GM12892 (cell line): ENCODE measurements at places on chromosomes 1 and 21.

DNA sequence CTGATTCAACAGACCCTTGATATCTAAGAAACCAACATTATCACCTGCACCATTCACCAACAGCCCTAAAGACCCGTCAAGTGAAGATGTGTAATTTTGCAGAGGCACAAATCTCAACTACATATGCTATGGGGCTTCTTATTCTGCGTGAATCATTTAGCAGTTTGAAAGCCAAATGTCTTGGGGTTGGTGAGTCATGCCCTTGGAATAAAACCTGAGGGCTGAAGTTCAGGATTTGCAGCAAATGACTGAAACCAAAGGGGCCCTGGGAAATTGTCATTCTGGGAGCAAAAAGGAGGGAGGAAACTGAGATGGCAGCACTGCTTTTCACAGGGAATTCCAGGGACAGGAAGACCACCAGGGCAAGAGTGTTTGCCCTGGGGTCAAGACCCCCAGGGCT lies 79.2 kb upstream of the TNR start:
- no peak for DNase-seq

DNA sequence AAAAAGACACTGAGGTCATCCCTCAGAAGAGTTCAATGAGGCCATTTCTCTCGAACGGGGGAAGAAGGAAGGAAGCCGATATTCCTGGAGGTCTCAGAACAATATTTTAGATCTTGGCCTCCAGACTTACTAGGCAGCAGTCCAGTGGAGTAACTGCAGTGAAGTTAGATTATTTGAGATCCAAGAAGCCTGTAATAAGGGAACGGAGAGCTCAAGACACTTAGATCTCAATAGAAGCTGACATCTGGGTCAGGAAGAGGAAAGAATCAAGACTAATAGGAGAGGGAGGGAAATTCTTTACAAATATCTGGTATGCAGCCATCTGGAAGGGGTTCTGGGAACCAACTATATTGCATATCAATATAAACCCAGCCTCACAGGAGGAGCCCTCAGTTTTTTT lies 13.6 kb upstream of the ENAH start:
- DNase-seq: no peak

DNA sequence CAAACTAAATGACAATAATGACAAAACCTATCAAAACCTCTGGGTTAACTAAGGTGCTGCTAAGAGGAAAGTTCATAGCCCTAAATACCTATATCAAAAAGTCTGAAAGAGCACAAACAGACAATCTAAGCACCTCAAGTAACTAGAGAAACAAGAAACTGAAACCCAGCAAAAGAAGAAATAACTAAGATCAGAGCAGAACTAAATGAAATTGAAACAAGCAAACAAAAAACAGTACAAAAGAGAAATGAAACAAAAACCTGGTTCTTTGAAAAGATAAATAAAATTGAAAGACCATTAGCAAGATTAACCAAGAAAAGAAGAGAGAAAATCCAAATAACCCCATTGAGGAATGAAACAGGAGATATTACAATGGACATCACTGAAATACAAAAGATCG lies 44.8 kb upstream of the KIAA0040 start:
- no peak for DNase-seq

- DNase-seq: no peak
Observed at GRCh38 chr1:190001187-190001586, 476.5 kb downstream of the BRINP3 start.

DNA sequence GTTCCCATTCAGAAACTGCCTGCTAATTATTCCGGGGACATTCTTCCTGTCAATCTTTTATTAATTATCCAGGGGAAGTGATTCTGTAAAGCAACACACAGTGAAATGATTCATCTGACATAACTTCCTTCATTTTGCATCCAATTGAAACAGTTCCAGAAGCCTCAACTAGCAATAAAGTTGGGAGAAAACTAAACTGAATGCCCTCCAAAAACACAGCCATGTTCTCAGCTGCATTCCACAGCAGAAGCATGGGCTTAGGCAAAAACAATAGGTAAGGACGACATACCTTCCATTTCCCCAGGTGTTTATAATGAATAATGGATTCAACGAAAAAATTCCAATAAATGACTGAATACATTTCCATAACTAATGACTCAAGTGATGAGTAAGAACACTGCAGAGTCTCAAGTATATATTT lies 36.9 kb upstream of the TARBP1 start:
- DNase-seq: no peak

DNA sequence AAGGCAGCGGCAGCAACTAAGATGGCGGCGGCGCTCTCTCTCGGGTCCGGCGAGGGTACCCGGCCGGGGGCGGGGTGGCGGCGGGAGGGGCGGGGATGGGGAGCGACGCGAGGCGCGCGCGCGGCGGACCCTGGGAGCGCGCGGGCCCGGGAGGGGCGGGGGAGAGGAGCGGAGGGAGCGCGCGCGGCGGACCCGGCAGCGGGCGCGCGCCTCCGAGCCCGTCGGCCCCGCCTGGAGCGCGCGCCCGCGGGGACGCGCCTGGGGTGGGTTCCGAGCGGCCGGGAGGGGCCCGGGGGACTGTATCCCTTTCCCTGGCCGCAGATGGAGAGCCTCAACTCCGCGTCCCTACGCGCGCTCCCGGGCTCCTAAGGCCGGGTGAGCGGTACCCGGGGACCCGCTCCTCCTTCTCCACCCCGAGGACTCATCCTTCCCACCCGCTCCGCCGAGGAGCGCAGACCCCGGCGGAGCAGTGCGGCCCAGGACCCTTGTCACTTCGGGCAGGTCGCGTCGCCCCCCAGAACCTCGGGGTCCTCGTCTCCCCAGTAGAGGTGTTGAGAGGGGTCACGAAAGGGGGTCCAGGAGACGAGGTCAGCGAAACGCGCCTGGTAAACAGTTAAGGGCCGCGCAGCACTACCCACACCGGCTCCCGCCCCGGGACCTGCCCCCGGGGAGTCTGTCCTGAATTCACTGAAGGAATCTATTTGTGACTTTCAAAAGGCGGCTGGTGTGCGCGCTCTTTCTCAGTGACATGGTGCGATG lies at the start of gene CLSTN1:
TSS of gene CLSTN1 (minus strand) at position 23 of the 759 bp plus-strand sequence. CDS start 232 bp downstream, outside the sequence.
- peak; percentile 94 for DNase-seq

- no peak for DNase-seq
Observed at GRCh38 chr1:170483051-170483450, 48.9 kb upstream of the GORAB start.

DNA sequence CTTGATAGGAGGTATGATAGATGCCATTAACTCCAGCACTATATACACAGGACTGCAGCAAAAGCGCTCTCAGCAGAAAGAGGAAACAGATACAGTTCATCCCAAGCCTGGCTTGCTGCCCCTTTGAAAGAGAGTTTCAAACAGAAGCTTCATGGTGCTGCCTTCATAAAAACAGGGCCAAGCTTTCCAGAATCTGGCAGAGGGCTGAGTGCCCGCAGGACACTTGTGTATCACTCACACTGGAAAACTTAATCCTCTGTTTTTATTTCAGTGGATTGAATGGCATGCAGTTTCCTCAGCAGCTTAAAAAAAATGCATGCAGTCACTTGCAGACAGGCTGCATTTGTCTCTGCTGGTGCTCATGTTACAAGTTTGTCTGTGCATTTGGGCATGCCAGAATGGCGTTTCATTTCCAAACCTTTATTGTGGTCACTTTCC lies 40.4 kb downstream of the KCNJ15 start:
- no peak for DNase-seq

DNA sequence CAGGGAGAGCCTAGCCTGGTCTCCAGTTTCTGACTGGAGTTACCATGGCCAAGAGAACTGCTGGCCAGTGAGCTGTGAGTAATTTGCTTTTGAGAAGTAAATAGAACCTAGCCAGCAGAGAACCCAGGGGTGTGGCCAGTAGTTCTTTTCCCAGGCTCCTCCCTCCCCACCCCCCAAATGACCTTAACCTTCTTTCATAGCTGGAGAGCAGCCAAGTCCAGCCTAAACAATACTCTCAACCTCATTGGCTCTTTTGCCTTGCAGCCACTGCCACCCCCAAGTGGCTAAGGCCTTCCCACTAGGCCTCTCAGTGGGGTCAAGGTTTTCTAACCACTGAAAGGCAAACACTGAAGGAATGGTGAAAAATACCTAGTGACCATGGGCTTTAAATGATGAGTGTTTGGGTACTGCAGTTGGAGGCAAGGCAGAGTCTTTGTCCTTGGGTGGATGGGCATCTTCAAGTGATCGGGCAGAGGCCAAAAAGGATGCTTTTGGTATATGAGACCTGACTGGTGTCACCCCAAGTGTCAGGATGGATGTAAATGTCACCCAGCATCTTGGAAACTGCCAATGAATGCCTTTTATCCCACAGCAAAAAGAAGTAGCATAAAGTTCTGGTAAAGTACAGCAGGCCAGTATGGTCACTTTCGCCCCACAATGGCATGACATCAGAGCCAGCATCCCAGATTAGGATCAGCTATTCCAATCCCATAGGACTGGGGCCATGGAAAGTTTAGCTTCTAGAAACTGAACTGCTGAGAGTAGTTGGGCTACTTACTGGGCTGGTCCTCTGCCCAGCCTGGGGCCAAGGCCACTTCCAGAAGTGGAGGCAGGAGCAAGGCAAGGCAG lies 3.5 kb upstream of the PIGV start:
- no peak for DNase-seq

DNA sequence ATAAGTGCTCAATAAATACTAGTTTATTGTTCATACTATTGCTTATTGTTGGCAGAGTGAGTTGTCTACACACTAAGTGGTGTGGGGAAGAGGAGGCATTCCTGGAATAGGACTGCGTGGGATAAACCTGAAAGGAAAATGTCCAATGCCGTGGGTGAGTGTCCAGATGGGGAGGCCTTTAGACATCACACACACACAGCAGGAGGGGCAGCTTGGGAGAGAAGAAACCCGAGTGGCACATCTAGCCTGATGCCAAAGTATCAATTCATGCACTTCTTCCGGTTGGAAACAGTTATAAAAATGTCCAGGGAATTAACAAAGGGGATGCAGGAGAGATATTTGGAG lies 27.3 kb downstream of the CCN1 start:
- no peak for DNase-seq

DNA sequence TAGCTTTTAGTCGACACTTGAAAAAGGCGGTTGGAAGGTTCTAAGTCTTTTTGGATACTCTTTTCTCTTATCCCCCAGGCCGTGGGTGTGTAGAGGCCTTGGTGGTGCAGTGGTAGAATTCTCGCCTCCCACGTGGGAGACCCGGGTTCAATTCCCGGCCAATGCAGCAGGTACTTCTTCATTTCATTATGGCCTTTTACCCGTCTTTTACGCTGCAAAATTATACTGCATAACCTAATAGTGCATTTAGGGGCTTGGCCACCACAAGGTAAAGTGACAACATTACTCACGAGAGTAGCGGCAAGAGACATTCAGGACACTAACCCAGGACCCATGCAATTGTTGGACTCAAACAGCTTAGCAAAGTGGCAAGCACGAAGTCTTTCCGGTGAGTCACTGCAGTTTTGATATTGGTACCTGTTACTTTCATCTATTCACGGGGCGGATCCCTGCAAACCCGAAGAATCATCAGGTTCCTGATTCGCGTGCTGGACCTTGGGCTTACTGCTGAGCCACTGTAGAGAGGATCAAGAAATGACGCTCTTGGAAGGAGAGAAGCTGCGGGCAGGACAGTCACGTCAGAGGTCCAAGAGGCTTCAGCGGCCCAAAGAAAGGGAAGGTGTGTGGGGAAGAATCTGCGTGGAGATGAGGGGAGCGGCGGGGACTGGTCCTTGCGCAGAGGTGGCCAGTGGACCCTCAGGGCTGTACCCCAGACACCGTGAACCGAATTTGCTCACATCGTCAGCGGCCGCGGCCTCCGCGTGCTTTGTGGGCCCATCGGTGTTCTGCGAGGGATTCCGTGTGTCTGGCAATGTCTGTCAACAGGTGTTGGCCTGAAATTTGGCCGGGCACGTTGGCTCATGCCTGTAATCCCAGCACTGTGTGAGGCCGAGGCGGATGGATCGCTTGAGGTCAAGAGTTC lies 12.9 kb upstream of the RNU1-4 start:
- no peak for DNase-seq

DNA sequence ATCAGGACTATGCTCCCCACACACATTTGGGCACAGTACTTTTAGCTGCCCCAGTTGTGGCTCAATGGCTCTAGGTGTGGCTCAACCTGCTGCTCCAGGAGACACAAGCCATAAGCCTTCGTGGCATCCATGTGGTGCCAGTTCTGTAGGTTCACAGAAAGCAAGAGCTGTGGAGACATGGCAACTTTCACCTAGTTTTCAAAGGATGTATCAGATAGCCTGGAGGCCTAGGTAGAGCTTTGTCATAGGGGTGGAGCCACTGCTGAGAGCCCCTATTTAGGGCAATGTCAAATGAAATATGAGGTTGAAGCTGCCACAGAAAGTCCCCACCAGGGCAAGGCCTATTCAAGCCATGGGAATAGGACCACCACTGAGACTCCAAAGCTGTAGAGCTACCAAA lies 210.5 kb downstream of the LMO4 start:
- no peak for DNase-seq

DNA sequence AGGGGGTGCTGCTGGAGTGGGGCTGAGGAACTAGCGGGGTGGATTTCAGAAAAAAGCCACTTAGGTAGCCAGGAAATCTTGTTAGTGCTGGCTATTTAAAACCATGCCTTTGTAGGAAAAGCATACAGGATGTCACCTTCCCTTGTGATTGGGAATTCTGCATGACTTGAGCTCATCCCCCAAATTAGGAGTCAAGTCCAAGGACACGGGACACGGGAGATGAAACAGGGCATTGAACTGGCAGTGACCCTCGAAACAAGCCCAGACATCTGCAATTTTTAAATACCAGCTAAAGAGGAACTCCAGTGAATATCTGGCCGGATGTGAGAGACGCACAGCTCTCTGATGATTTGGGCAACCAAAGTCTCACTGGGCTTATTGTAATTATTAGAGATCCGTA lies 32.8 kb downstream of the C2CD2 start:
- no peak for DNase-seq

DNA sequence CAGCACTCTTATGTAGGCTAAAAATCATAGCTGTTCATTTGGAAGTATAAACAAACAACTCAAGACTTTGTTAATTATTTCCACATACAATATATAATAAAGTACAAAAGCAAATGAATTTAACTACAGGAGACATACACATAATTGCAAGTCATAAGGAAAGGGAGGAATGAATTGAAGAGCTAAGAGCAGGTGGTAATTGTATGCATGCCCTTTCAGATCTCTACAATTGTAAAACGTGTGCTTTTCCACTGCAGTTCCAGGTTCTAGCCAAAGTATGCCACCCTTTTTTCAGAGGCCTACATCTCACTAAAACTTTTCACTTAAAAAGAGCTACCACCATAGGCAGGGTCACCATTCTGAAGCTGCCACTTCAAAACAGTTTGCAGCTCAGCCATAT lies 42.8 kb upstream of the HP1BP3 start:
- DNase-seq: no peak
